ENCODE measurements at places on chromosomes 16 and 17. TPM values are rescaled to one million over a fixed set of nuclear protein-coding genes. Genes with fewer than 3 reads are reported as not detected.

GRCh38 chr16:17403156-17403809 is 67.5 kb downstream of the XYLT1 start:
- no peak for DNase-seq

Gene KIF18B
- total RNA-seq, result 44.4 TPM

DNA sequence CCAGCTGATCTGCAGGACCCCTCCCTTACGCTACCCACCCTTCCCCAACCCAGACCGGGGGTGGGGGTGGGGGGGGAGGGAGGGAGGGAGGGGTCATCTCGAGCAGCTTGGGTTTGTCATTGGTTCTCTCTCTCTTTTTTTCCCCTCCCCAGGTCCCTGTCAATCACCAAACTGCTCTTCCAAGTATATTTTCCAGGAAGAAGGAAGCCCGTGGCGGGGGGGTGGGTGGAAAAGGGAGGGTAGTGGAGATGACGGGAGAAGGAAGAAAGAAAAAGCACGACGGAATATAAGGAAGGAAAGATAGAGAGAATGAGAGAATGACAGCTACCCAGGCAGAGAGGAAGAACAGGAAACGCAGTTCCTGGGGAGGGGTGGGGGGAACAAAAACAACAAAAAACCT is 17.9 kb downstream of the SALL1 start:
- DNase-seq, result no peak

GRCh38 chr17:48748718-48749566 is 20.4 kb upstream of the HOXB13 start:
- DNase-seq, result no peak

DNA sequence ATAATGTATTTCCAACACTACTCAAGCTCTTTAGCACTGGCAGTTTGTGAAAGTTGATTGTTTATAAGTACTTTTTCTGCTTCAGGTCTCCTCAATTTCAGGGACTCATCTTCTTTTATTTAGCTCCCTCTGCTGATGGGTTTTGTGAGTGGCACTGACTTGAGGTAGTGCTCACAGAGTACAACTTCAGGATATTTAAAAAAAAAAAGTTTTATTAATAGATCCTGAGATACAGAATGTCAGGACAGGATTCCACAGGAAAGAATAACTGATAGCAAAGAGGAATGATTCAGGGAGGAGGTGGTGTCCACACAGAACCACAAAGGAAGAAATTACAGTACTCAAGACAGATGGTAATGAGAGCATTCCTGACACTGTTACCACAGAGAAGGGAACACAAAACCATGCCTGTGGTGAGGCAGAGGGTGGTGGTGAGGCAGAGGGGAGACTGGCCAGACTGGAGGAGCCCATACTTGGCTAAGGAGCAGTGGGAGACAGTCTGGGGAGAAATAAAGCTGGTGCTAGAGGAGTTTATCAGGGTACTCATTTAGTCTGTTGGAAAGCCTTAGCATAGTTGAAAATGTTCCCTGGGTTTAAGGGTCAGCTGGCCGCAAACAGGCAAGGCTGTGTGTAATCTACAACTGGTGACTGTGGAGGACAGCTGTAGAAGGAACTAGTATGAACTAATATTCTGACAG is 63.7 kb downstream of the SPAG9 start:
- no peak for DNase-seq

Gene MYCBPAP
- 2.4 TPM for total RNA-seq

GRCh38 chr17:56917559-56918296 is 3.9 kb upstream of the TRIM25 start:
- DNase-seq, result no peak

Gene GP1BA
- total RNA-seq, result 0.74 TPM

DNA sequence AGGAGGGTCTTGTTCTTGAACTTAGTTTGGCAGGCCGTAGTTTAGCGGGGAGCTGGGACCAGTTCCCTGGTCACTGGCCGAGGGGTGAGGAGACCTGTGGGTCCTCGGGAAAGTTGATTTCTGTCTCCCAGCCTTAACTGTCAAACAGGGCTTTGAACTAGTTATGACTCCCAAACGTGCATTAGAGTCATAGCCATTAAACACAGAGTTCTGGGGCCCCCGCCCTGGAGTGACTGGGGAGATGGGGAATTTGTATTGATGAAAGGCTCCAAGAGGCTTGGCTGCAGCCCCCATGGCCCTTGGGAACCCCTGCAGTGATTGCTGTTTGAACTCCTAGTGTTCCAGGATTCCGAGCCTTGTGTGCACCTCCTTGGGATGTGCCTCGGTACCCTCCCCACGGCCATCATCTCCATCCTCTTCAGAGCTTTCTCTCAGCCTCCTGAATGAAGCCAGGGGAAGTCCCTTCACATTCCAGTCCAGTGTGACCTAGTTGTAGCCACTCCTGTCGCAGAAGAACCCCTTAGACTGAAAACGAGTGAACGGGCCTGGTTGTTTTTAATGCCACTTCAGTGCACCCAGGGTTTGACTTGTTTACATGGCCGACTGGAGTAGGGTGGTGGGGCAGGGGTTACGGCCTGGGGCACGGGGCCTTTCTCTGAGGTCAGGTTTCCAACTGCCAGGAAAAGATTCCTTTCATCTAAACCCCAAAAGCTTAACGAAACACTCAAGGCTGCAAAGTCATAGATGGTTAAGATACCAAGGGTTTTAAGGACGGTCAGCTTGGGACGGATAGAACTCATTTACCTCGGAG is 1.4 kb downstream of the MPRIP start:
- no peak for DNase-seq

- peak; percentile 96 for DNase-seq
Observed at GRCh38 chr17:39867084-39867879, 720 bp upstream of the ZPBP2 start.
